Ovary (tissue), 10 donors: ENCODE measurements at places on chromosomes 1 and 21. TPM values are rescaled to one million over a fixed set of nuclear protein-coding genes. Genes with fewer than 3 reads are reported as not detected.
A peak's percentile ranks its signal among the peaks of the same experiment; 100 is the strongest.

- no peak for DNase-seq
Observed at GRCh38 chr1:31689379-31689778, 14.4 kb downstream of the COL16A1 start.

GRCh38 chr1:7954683-7955082, 6.8 kb upstream of the PARK7 start:
- no peak for DNase-seq

GRCh38 chr1:215526147-215526845, 40.8 kb upstream of the KCTD3 start:
- no peak for DNase-seq

GRCh38 chr1:246178717-246179311, 328.3 kb downstream of the SMYD3 start:
- no peak for DNase-seq

DNA sequence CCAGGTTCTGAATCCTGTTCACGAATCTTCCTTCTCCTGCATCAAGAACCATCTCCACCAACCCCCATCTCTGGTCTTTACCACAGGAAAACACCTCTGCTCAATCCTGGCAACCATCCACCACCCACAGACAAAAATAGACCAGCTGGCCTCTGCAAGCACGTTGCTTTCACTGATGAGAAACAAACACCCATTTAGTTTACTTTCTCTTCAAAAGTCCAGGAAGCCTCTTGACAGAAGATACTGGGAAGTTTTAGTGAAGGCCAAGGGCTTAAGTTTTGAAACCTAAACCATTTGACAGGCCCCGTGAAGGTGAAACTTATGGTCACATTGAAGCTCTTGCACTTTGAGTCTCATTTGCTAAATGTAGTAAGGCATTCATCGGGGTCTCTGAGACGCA, 122.6 kb upstream of the PPP2R5A start:
- DNase-seq: peak; percentile 16

GRCh38 chr1:43541721-43542401, 11.2 kb downstream of the PTPRF start:
- peak; percentile 67 for DNase-seq

GRCh38 chr1:33047839-33048305, 11.2 kb upstream of the AK2 start:
- no peak for DNase-seq

DNA sequence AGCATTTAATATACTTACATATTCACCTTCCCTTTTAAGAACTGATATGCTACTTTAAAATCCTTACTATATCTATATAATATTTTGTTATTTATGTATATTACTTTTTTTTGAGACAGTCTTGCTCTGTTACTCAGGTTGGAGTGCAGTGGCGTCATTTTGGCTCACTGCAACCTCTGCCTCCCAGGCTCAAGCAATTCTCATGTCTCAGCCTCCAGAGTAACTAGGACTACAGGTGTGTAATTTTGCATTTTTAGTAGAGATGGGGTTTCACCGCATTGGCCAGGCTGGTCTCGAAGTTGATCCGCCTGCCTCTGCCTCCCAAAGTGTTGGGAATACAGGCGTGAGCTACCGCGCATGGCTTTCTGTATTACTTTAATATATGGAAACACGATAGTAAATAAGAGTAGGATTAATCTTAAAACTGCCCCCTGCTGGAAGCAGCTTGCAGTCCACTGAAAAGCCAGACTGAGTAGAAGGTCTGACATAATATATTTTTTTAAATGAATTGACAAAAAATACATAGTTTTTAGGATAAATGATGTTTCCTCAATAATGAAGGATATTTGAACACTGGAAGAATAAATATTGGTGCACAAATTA, 24.4 kb downstream of the RCAN3 start:
- no peak for DNase-seq

- no peak for DNase-seq
Observed at GRCh38 chr1:234670967-234671626, 61.1 kb upstream of the IRF2BP2 start.

GRCh38 chr1:178155481-178156255, 61.8 kb downstream of the RASAL2 start:
- DNase-seq: no peak

DNA sequence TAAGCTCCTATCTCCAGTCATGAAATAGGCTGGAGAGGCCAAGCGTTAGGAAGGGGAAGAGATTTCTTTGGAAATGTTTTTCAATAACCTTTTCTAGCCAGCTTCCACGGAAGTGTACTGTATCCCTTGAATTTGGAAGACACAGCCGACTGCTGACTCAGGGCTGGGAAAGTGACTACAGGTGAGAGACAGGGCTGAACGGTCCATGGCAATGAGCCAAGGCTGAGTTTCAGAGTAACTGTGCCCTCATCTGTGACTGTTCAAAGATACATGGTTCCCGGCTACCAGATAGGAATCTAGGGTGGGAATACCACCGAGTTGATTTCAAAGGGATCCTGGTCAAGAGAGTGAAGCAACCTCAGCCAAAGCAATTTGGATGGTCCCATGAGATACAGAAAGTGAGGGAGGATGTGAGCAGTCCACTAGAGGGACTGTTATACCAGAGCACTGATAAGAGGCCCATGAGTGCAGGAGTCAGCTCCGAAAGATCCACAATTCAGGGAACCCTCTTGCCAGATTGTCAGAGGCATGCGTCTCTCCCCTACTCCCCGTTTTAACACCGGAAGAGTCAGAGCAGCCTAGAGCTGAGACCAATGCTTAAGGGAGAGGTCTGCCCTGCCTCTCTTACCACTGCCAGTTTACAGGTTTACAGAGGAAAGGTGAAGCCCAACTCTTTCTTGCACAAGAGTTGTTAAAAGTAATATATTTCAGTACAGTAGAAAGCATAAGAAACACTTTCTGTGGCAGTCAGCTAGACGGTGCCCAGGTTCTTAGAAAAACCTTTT, 3.2 kb upstream of the KRTAP19-8 start:
- DNase-seq: no peak

The MTARC2 gene
- 80.2 TPM for polyA plus RNA-seq

The COL8A2 gene
- 4.6 TPM for polyA plus RNA-seq

The RAD54L gene
- 0.63 TPM for polyA plus RNA-seq

The RASAL2 gene
- polyA plus RNA-seq: 4.2 TPM
